A375 (cell line): ENCODE measurements at places on chromosomes 11 and 22. TPM values are rescaled to one million over a fixed set of nuclear protein-coding genes. Genes with fewer than 3 reads are reported as not detected.

Gene SLC37A2
- total RNA-seq: 15.2 and 16.2 TPM in 2 replicates

Gene VEGFB
- 30.6 and 44.7 TPM in 2 replicates for total RNA-seq

Gene KRTAP5-4
- total RNA-seq: not detected in 2 replicates

Gene ACER3
- total RNA-seq: 5.0 and 15.5 TPM in 2 replicates

Gene OR51F2
- not detected in 2 replicates for total RNA-seq

Gene IL17REL
- not detected in 2 replicates for total RNA-seq
